ENCODE measurements at places on chromosomes 16 and 17. TPM values are rescaled to one million over a fixed set of nuclear protein-coding genes. Genes with fewer than 3 reads are reported as not detected.

The NARF gene
- 56.0 TPM for total RNA-seq

The OR2C1 gene
- total RNA-seq, result not detected

DNA sequence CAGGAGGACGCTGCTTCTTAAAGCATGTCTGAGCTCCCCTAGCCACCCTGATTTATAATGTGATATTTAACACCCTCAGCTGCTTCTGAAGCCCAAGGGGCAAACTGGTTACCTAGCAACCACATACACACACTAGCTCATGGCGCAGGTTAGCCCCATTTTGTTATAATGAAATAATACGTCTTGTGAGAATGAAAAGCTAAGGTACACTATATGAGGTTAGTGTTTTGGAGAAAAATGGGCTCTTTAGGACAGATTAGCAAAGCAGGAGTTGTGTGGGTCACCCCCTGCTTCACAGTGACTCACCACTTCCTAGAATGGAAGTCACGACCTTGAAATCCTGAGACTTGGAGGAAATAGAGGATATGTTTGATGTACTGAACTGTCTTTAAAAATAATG is 404.8 kb upstream of the HSBP1 start:
- no peak for DNase-seq

DNA sequence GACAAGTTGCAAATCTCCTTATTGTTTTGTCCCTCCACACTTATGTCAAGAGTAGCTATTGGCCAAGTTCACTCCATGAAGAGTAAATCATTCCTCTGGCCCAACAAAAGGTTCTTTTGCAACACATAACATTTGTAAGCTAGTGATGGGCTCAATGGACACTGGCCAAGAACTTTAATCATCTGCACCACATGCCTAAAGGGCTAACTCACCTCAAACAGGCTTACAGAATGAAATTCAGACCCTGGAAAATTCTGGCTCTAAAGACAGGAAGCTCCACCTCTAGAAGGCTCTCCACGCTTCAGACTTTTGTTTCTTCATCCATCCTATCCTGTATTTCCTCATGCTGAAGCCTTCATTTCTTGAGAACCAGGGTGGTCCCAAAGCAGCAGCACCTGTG is 10.9 kb upstream of the ANKFN1 start:
- no peak for DNase-seq

- no peak for DNase-seq
These were observed 366.3 kb upstream of the XYLT1 start for GRCh38 chr16:17836868-17837602.

DNA sequence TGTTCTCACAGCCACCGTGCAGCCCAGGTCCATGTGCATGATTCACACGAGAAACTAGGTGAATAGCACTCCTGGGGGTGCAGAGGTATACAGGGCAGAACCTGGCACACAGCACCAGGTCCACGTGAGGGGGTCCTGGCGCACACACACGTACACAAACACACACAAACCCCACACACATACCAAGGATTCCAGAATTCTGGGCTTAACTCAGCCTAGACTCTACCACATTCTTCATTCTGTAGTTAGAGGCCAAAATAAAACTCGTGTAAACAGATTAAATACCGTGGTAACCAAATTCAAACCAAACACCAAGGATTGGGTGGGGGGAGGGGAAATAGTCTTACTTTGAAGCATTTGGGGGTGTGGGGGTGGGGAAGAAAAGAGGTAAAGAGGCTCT is 58.5 kb downstream of the XYLT1 start:
- no peak for DNase-seq

The SPATA20 gene
- total RNA-seq, result 54.3 TPM

DNA sequence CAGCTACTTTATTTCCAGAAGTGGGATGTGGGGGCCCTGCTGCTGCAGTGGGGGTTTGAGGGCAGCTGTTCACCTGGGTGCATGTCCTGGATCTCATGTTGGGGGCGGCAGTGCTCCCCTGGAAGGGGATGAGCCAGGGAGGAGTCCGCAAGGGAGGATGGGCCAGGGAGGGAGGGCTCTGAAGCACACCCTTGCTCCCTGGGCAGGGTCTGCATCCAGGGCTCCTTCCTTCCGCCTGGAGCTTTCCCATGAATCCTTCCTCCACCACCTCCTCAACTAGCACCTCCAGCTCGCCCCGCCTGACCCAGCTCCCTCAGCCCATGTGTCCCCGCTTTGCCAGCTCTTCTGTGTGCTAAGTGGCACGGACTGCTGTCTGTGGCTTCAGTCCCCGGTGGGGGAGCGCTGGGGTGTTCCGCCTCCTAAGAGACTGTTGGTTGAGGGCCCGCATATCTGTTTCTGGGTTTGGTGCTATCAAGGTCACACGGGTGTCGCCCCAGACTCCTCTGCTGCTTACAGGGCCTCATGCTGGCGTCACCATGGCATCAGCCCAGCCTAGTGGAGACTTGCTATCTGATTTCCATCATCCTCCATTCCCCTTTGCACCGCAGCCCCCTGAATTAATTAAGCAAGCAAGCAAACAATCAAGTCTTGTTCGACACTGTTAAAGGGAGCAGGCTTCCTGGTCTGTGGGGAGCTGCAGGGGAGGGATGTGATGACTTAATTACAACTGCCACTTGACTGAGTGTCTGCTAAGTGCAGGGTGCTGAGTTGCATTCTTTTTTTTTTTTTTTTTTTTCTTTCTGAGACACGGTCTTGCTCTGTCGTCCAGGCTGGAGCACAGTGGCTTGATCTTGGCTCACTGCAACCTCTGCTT is 71.8 kb downstream of the PRKCA start:
- peak; percentile 60 for DNase-seq

The SLC7A6 gene
- total RNA-seq, result 37.2 TPM

- DNase-seq, result no peak
These were observed 134.6 kb upstream of the IRX3 start for GRCh38 chr16:54421220-54421619.

DNA sequence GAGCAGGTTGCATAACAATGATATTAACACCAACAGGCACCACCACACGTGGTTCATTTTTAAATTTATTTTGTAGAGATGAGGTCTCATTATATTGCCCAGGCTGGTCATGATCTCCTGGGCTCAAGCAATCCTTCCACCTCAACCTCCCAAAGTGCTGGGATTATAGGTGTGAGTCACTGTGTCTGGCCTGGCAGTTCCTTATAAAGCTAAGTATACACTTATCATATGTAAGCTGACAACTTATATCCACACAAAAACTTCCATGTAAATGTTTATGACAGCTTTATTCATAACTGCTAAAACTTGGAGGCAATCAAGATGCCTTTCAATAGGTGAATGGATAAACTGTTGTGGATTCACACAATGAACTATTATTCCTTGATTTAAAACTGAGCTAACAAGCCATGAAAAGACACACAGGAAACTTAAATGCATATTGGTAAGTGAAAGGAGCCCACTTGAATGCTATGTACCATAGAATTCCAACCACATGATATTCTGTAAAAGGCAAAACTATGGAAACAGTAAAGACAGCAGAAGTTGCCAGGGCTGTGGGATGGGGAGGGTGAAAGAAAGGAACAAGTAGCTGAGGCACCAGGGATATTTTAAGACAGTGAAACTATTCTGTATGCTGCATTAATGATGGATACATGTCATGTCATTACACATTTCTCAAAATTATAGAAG is 156.5 kb upstream of the KCNJ18 start:
- no peak for DNase-seq

DNA sequence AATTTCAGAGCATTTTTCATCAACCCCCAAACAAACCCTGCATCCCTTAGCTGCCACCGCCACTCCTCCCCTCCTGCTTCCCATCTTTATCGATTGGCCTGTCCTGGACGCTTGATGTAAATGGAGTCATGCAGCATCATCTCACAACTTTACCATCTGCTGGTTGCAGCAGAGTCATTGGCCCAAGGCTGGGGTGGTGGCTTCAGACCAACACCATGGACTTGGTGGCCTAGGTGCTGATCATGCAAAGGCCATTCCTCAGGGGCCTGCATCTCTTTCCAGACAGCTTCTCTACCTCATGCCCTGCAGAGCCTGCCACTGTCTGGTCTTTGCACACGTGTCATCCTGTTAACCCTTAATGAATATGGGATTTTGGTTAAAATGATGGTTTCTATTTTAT is 73.4 kb downstream of the MPRIP start:
- DNase-seq, result no peak

The NPIPB13 gene
- total RNA-seq, result 21.7 TPM

The NPTX1 gene
- 0.51 TPM for total RNA-seq

The SLC16A11 gene
- 1.7 TPM for total RNA-seq

The NHERF1 gene
- 281 TPM for total RNA-seq

DNA sequence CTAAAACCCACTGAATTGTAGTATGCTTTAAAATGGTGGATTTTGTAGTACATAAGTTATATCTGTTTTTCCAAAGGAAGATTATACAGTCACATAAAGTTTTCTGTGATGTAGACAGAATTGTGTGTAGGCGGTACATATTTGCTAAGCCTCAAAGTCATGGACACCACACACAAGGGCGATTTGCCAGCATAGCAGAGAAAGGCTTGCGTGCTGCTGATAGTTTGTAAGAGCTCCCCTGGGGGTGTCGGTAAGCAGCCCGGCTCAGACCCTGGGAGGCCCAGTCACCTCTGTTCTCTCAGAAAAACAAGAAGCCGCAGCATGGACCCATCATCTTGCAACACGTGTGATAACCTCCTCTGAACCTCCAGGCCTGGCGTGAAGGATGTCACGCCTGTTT is 38.3 kb upstream of the AKTIP start:
- DNase-seq, result no peak

The HOXB4 gene
- 5.3 TPM for total RNA-seq

The NMT1 gene
- 94.0 TPM for total RNA-seq

GRCh38 chr17:34201767-34202166 is 53.3 kb upstream of the CCL2 start:
- no peak for DNase-seq

DNA sequence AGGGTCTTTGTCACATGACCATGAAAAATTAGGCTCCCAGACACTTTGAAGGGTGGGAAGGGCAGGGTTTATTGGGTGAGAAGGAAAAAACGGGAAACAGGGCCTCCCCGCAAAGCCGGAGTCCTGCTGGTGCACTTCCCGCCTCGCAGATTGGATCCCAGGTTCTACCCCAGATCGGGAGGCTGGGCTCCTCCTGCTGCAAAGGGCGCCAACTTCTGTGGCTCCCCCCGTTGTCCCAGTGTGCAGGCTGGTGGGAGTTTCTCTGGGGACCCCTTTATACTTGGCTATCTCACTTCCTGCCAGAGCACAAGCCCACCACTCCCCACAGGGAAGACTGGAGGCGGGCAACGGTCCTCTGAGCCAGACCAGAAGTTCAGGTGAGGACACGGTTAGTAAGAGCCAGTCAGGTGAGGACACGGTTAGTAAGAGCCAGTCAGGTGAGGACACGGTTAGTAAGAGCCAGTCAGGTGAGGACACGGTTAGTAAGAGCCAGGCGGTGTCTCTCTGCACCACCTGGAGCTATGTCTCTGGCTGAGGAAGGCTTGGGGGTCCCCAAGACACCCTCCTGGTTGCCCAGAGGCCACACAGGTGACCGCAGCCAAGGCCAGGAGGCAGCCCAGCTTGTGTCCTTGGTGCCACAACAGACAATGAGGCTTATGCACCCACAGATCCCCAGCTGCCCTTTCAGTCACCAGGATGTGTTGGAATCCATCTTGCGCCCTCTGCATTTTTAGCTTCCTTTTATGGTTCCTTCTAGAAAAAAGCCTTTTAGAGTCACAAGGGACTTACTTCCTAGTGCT is 48.1 kb upstream of the CHMP6 start:
- DNase-seq, result no peak

DNA sequence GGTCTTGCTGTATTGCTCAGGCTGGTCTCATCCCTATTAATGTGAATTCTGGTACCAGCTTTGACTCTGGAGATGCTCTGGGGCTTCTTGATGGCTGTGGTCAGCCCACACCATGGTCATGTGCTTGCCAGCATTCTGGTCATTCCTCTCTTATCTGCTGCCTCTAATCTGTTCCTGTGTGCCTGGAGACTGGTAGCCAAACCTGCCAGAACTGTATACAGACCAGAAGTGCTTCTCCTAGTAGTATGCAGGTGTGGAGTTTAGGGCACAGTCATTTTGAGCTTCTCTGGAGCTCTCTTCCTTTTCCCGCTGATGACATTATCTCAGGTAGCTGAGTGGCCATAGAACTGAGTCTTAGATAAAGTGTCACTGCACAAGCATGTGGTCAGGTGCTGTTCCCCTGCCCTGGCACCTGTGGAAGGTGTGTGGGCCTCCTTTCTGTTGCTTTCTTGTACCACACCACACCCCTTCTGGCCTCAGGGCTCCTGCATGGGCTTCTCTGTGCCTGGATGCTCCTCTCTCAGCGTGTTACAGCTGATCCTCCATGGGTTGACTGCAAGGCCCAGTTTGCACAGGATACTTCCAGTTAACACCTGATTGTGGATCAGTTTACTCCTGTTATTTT is 162.7 kb downstream of the SPECC1 start:
- no peak for DNase-seq

The ZNF500 gene
- 11.0 TPM for total RNA-seq

DNA sequence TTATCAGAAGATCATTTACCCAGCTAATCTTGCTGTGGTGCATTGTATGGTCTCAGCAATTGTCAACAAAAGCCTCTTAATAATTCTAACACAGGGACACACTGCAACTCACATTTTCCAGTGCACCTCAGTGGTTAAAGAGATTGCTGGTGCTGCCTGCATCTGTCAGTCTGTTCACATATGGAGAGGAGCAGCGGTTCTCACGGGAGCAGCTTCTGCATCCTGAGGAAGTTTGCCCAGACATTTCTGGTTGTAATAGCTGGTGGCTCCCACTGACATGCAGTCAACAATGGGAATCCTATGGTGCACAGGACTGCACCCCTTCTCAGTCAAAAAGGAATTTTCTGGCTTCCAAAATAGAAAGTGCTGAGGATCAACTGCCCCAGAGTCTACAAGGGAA is 7.8 kb downstream of the GGA2 start:
- no peak for DNase-seq

The ZFHX3 gene
- 13.8 TPM for total RNA-seq

- peak; percentile 58 for DNase-seq
These were observed 129.5 kb downstream of the ANKRD11 start for GRCh38 chr16:89360760-89361435.

The KRTAP4-9 gene
- total RNA-seq, result not detected

DNA sequence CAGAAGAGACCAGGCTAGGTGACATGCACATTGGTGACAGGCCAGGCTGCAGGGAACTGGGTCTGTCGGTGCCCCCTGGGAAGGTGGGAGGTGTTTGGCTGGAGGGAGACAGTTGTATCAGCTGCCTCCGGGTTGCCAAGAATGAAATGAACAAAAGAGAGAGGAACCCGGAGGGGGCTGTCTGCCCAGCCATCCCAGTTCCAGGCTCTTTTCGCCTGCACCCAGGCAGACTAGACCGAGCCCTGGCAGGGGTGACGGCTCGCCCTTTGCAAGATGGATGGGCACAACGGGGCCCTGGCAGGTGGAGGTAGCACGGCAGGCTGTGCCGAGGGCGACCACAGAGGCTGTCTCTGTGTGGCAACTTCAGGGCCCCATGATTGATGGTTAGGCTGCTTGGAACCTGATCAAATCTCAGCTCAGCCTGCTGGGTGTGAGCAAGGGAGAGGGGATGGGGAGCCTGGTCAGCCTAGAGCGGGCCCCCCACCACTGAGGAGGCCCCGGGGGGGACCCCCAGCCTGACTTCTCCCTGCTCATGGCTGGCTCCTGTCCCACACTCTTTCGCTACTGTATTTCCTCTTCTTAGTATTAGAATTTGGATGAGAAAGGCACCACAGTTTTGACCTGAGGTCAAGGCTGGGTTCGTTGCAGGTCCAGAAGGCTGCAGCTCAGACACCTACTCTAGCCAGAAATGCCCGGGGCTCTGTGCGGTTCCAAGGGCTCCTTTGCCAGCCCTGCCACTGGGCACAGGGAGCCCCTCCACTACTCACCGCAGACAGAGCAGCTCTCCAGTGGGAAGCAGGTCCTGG is 118.9 kb upstream of the CHMP6 start:
- DNase-seq, result peak; percentile 19

GRCh38 chr17:71176331-71176730 is 944.5 kb upstream of the SOX9 start:
- no peak for DNase-seq

The SLC5A11 gene
- 0.63 TPM for total RNA-seq

The TAC4 gene
- total RNA-seq, result not detected

The CDH13 gene
- 11.2 TPM for total RNA-seq
